ENCODE measurements at places on chromosomes 3 and 15. TPM values are rescaled to one million over a fixed set of nuclear protein-coding genes. Genes with fewer than 3 reads are reported as not detected.

GOLGA6L1 gene
- total RNA-seq, result not detected

PLSCR2 gene
- total RNA-seq, result not detected

SLC24A5 gene
- not detected for total RNA-seq

ZNF774 gene
- total RNA-seq, result 4.9 TPM

HGD gene
- total RNA-seq, result 2.2 TPM

ATP13A4 gene
- total RNA-seq, result 202 TPM

GOLGA8J gene
- total RNA-seq, result not detected

DLEC1 gene
- 10.3 TPM for total RNA-seq

SI gene
- not detected for total RNA-seq

All from lung (tissue), 17 donors.